ENCODE measurements at places on chromosomes 4 and X. TPM values are rescaled to one million over a fixed set of nuclear protein-coding genes. Genes with fewer than 3 reads are reported as not detected.
A peak's percentile ranks its signal among the peaks of the same experiment; 100 is the strongest.

DNA sequence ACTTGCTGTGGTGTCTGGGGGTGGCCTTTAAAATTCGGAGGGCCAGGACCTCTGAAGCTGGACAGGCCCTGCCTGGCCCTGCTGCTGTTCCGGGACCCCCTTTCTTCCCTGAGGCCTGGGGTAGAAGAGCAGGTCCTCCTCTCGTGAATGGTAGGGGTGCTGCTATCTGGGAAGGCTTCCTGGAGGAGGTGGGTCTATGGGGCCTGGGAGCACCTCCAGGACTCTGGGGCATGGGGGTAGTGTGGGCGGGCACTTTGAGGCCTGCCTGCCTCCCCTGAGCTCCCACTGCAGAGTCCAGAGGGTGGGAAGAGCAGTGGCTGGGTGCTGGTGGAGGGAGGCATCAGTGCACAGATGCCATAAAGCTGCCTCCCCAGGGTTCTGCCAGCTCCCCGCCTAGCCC lies 4.9 kb upstream of the MXD4 start:
- H3K27ac ChIP-seq, result no peak overlapping the region
- no peaks in the 10 kb centered on the region for H3K27me3 ChIP-seq
- no peaks in the 10 kb centered on the region for H3K36me3 ChIP-seq
- no peak overlapping the region for H3K4me3 ChIP-seq
- H3K4me1 ChIP-seq, result peaks cover 7% of the 10 kb centered on the region

GRCh38 chr4:143424276-143424675 lies 87.6 kb downstream of the GAB1 start:
- peaks cover 4% of the 10 kb centered on the region for H3K36me3 ChIP-seq
- H3K27me3 ChIP-seq, result no peaks in the 10 kb centered on the region
- no peak overlapping the region for H3K27ac ChIP-seq
- H3K4me3 ChIP-seq, result no peak overlapping the region
- DNase-seq, result no peak

DNA sequence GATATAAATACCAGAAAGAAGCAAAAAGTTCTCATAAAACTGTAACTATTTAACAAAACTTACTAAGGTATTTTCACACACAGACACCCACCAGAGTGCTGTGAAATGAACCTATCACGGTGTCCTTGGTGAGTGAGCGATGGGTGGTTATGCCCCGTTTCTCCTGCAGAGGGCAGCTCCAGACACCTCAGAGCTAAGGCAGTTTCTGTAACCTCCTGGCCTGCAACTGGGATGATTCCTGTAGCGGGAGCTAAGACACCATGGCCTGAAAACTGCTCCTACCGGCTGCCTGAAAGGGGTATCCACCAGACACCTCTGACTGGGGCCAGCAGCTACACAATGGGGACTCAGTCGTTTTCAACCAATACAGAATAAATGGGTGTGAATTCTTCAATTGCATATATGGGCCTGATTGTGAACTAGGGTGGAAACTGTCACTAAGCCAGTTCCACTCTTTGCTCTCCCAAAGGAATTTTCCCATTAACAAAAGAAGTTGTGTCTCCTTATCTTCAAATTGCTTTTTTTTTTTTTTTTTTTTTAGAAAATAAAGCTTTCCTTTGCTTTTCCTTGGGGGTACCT lies 2375.8 kb upstream of the TENM3 start:
- no peaks in the 10 kb centered on the region for H3K27me3 ChIP-seq
- H3K4me1 ChIP-seq, result no peaks in the 10 kb centered on the region
- no peak overlapping the region for H3K27ac ChIP-seq
- no peaks in the 10 kb centered on the region for H3K36me3 ChIP-seq

GRCh38 chrX:150635952-150636351 lies 57.2 kb upstream of the MTMR1 start:
- H3K4me1 ChIP-seq, result no peaks in the 10 kb centered on the region
- no peak overlapping the region for H3K4me3 ChIP-seq
- H3K36me3 ChIP-seq, result peaks cover 63% of the 10 kb centered on the region
- no peak for DNase-seq

DNA sequence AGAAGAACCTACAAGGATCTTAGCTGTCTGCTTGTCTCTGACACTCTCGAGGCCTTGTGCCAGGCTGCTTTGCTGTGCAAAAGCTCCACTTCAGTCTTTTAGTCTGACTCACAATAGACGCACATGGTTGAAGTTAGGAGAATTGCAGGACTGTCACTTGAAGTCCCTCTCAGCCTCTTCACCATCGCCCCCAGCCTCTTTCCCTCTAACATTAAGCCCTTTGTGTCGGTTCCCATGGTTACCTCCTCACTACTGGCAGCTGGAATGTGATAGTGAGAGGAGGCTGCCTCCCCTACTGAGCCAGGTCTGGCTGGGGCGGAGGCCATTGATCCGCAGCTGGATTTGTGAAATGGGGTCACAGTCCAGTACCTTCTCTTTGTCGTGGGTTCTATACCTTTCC lies 201.8 kb downstream of the SOWAHB start:
- DNase-seq, result no peak
- no peak overlapping the region for H3K27ac ChIP-seq
- H3K4me1 ChIP-seq, result no peaks in the 10 kb centered on the region
- peaks cover 44% of the 10 kb centered on the region for H3K27me3 ChIP-seq

- DNase-seq, result no peak
- H3K27ac ChIP-seq, result no peak overlapping the region
- no peaks in the 10 kb centered on the region for H3K4me1 ChIP-seq
- H3K4me3 ChIP-seq, result no peak overlapping the region
These were observed 126.2 kb upstream of the ANXA10 start for GRCh38 chr4:167966143-167966542.

DNA sequence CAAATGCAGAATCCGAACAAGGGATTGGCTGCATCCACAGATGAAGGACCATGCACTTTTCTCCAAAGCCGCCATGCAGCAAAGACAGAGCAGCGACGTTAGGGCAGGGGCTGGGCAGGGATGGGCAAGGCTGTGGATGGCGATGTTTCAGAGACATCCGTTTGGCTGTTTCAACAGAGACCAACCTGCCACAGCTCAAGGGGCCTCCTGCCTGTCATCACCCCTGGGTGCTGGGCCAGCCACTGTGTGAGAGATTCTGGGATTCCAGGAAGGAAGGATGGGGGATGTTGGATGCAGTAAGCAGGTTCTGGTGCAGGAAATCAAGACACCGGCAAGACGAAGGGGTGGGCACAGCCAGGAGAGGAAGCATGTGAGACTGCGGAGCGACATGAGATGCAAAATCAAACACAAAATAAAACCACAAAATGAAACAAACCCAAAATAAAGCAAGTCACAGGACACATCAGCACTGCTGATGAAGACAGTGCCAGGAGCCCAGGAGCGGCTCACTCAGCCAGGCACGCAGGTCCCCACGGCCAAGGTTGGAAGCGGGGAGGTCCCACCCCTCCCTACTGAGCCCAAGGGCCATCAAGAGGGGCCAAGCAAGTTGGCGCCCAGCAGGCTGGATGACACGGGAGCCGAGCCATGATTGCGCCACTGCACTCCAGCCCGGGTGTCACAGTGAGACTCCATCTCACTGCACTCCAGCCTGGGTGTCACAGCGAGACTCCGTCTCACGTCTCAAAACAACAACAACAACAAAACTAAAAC lies 68.1 kb downstream of the FAM53A start:
- H3K4me1 ChIP-seq, result no peaks in the 10 kb centered on the region
- H3K27me3 ChIP-seq, result peaks cover 1% of the 10 kb centered on the region
- no peak overlapping the region for H3K4me3 ChIP-seq
- DNase-seq, result no peak

- no peaks in the 10 kb centered on the region for H3K4me1 ChIP-seq
- H3K4me3 ChIP-seq, result no peak overlapping the region
These were observed 283.5 kb upstream of the ACTRT1 start for GRCh38 chrX:128335671-128336070.

DNA sequence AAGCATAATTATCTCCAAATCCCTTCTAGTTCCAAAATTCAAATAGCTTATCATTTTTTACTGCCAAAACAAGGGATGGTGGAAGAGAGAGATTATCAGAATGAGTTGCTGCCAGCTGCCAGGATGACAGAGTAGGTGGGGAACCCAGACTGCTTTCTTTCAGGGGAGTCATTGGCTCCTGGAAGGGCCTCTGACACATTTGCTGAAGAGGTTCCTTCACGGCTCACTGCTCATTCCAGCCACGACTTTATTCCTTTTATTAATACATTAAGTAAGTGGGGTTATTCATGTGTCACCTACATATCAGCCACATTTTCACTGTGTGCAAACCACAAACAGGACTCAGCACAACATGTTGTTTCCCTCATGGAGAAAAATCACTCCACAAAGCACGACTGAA lies 12.7 kb upstream of the SMIM43 start:
- no peaks in the 10 kb centered on the region for H3K4me1 ChIP-seq
- no peak overlapping the region for H3K27ac ChIP-seq
- no peak for DNase-seq
- peaks cover 13% of the 10 kb centered on the region for H3K27me3 ChIP-seq

DNA sequence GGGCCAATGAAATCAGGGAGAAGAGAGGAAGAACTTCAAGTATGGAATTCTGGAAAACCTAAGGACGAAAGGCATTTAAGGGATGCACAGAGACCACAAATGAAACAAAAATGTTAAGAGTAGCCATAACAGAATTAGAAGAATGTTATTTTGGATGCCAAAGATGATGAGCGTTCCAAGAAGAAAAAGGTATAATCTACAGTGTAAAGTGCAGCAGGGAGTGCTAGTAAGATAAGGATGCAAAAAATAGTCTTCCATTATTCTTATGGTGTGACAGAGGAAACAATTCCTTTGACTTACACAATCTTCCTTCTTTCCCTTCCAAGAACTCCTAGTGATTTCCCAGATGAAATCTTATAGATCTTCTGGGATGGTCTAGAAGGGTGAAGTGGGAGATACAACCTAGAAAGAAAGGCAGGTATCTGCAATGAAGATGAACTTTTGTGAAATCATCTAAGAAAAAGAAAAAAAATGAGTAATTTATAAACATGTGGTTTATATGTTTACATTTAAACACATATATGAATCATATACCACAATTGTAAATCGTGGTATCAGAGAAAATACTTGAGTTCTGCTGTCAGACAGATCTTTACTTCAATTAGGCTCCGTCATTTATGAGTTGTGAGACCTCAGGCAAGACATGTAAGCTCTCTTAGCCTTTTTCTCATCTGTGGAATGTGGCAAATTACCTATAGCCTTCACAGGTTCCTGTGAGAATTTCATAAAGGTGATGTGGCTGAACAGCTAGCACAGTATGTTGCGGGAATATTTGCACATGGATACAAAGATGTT lies 8.1 kb downstream of the MORF4L2 start:
- H3K4me1 ChIP-seq, result no peaks in the 10 kb centered on the region
- no peak overlapping the region for H3K4me3 ChIP-seq

DNA sequence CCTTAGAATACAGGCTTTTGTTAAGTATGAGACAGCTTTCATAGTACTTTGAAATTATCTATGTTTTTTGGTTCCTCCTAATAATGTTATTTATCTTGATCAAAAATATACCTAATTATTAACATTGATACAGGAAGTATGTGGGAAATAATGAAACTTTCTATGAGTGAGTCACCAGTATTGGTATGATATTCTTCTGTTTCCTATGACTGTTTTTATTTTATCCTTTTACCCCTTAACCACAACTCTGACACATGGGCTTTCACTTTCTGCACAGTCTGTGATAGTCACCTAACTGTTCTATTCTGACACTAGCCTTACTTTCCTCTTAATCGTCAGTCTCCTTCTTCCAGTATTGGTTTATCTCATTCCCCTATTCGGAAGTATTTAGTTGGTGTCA lies 4.7 kb downstream of the THAP9 start:
- no peaks in the 10 kb centered on the region for H3K27me3 ChIP-seq
- peaks cover 18% of the 10 kb centered on the region for H3K4me1 ChIP-seq
- peak overlapping the region; percentile 31 for H3K27ac ChIP-seq
- H3K36me3 ChIP-seq, result peaks cover 19% of the 10 kb centered on the region
- H3K4me3 ChIP-seq, result no peak overlapping the region

DNA sequence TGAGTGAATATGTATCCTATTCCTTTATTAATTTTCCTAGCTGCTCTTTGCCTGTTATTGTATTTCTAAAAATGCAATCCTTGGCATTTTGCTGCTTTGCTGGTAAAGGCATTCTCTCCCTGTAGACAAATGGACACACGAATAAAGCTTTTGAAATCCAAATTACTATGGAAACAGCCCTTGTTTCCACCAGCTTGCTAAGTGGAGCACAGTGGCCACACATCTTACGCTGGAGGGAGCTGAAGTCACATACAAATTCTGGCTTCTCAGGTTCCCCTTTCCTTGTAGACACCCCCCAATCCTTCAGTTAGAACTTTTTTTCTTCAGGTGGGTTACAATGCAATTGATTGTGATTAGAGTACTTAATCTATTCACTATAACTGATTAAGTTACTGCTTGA lies 66.2 kb downstream of the AGA start:
- H3K27me3 ChIP-seq, result peaks cover 2% of the 10 kb centered on the region
- H3K36me3 ChIP-seq, result no peaks in the 10 kb centered on the region
- no peak overlapping the region for H3K27ac ChIP-seq
- no peaks in the 10 kb centered on the region for H3K4me1 ChIP-seq

- H3K36me3 ChIP-seq, result no peaks in the 10 kb centered on the region
- peaks cover 13% of the 10 kb centered on the region for H3K4me1 ChIP-seq
- no peak overlapping the region for H3K4me3 ChIP-seq
- no peak for DNase-seq
- H3K27me3 ChIP-seq, result no peaks in the 10 kb centered on the region
These were observed 215.8 kb upstream of the RASGEF1B start for GRCh38 chr4:81687471-81687870.

DNA sequence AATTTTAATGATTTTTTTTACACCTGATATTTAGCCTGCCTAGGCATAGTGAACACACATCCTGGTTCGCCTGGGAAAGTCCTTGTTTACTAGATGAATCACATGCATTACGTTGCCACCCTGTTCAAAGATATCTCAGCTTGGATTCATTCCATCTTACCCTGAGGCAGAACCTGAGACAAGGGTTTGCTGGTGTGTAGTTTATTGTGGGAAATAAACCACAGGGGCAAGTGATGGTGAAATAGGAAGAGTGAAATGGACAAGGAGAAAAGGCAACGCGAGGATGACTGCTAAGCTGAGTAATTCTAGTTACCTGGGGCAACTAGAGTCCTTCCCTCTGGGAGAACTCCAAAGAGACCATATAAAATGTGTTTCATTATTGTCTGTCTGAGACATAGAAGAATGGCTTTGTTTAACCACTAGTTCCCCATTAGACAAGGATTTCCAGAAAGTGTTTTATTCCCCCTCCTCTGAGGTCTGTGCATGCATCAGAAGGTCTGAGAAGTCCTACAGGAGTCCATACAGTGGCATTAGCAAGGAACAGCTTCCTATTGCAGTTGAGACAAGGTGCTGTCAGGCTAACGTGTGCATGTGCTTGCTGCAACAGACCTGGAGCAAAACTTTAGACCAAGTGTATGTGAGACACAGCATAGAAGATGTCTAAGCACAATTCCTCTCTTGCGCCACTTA lies 797.3 kb upstream of the FRG1 start:
- no peak overlapping the region for H3K4me3 ChIP-seq
- H3K36me3 ChIP-seq, result no peaks in the 10 kb centered on the region
- no peaks in the 10 kb centered on the region for H3K4me1 ChIP-seq
- H3K27me3 ChIP-seq, result no peaks in the 10 kb centered on the region

ANKRD50 gene
- total RNA-seq, result 0.61 TPM

DBET gene
- total RNA-seq, result not detected

CXCL6 gene
- total RNA-seq, result not detected

SOWAHD gene
- 9.9 TPM for total RNA-seq

EGF gene
- total RNA-seq, result not detected

KLHL5 gene
- 61.5 TPM for total RNA-seq

MEPE gene
- not detected for total RNA-seq

HELT gene
- not detected for total RNA-seq

CXCL9 gene
- not detected for total RNA-seq

RAB9A gene
- 26.1 TPM for total RNA-seq

MAGEA1 gene
- not detected for total RNA-seq

MAB21L2 gene
- total RNA-seq, result not detected
